NCI-H187 (cell line): ENCODE measurements at places on chromosomes 2 and 18.
A peak's percentile ranks its signal among the peaks of the same experiment; 100 is the strongest.

DNA sequence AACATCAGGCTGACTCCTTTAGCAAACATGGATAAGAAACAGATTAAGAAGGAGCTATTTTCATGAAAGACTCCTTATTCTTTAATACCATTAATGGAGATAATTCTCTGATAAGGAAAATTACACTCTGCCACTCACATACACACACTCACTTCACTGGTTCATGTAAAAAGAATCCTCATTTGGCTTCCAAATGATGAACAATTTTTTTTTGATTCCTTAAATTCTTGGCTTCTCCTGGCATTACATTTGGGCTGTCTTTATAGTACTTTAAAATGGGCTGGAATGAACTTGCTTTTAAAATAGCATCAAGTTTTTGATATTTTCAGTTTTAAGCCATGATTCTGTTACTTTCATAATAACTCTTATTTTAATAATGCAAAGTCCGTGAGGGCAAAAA, 328.6 kb downstream of the SLC8A1 start:
- DNase-seq, result no peak

DNA sequence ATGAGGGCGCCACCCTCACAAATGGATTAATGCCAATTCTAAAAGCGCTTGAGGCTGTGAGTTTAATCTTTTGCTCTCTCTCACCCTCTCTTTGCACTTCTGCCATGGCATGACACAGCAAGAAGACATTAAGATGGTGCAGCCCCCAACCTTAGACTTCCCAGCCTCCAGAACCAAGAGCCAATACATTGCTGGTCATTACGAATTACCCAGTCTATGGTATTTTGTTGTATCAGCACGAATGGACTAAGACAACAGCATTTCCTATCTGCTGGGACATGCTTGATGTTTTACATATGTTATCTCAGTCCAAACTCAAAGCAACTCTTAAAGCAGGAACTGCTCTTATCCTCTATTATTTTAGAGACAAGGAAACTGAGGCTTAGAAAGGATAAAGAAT, 222.9 kb downstream of the STK39 start:
- DNase-seq, result no peak

- no peak for DNase-seq
Measured at GRCh38 chr2:61288070-61288841, 126.3 kb downstream of the C2orf74 start.

- DNase-seq, result peak; percentile 18
Measured at GRCh38 chr2:51710222-51710621, 678.3 kb upstream of the NRXN1 start.

- DNase-seq, result no peak
Measured at GRCh38 chr2:188979187-188980114, 5.3 kb downstream of the COL3A1 start.

- no peak for DNase-seq
Measured at GRCh38 chr2:241559323-241560161, 997 bp downstream of the BOK start.

GRCh38 chr2:39755466-39755865, 23.6 kb downstream of the THUMPD2 start:
- DNase-seq, result no peak

DNA sequence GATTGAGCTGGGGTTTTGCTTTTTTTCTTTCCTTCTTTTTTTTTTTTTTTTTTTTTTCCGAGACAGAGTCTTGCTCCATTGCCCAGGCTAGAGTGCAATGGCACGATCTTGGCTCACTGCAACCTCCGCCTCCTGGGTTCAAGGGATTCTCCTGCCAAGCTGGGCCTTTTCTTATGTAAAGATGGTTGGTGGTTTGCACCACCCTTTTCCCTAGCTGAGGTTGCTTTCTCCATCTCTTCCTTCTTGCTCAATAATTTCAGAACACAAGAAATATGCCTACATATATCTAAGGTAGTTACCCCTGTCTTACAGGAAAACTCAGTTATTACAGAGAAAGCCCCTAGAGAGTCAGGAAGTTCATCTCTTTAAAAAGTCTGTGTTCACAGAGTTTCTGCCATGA, 7.0 kb downstream of the TTC39C start:
- no peak for DNase-seq

DNA sequence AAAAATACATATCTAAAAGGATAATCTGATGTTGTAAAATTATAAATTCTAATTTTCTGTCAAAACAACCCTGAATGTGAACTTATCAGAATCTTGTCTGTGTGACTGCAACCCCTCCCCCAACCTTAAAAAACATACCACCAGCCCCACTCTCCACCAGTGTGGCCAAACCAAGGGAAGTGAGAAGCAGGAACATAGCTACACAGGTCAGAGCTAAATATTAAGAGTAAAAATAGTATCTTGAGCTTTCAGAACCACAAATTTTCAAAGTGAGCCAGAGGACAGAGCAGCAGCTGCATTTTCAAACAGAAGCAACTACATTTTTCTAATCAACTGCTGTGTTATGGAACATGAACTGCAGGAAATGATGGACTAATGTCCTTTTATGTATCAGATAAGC, 156.7 kb downstream of the SLC4A10 start:
- DNase-seq, result no peak

- DNase-seq, result no peak
Measured at GRCh38 chr2:135694711-135695110, 46.9 kb upstream of the UBXN4 start.

- DNase-seq, result no peak
Measured at GRCh38 chr2:173044686-173045085, 31.0 kb upstream of the MAP3K20 start.

DNA sequence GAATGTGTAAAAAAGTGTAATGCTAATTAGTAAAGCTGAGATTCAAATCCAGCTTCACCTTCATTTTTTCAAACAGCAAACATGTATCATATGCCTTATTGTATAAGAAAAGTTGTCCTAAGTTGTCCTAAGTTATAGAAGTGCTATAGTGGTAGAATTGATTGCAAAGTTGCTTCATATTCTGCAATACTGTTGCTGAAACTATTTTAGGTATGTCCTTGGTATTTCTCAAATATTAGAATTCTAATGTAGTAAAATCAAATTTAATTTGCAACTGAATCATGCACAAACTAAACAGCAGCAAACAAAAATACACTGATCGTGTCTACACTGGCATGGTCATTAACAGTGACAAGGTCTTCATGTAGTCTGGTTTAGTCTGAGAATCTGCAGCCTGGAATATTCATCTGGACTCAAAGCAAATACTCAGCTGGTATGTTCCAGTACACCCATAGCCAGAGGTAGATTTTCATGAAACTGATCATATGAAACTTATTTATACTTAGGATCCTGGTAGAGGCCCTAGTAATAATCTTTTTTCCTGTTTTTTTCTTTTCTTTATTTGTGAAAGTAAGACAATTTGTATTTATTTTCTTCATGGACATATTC, 555.6 kb upstream of the ZEB2 start:
- DNase-seq, result no peak

DNA sequence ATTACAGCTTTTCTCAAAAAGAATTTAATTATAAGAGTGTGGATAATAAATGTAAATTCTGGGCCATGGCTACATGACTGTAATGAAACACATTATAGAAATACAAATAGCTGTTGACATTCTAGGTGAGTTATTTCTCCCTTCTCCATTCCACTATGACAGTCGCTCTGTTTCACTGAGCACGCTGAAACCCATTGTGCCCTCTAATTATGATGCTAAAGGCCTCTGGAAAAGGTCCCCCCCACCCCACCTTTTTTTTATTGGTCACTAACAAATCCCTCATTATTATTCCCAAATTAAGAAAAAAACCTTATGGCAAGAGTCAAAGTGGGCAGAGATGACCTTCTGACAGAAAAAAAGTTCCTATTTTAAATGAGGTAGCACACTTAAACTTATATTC, 285.0 kb upstream of the SIX3 start:
- no peak for DNase-seq

GRCh38 chr2:23681356-23682140, 245.4 kb downstream of the ATAD2B start:
- DNase-seq, result no peak

- DNase-seq, result no peak
Measured at GRCh38 chr18:58851856-58852255, 12.8 kb upstream of the ZNF532 start.

GRCh38 chr2:7692657-7693161, 775.5 kb downstream of the RNF144A start:
- DNase-seq, result no peak

DNA sequence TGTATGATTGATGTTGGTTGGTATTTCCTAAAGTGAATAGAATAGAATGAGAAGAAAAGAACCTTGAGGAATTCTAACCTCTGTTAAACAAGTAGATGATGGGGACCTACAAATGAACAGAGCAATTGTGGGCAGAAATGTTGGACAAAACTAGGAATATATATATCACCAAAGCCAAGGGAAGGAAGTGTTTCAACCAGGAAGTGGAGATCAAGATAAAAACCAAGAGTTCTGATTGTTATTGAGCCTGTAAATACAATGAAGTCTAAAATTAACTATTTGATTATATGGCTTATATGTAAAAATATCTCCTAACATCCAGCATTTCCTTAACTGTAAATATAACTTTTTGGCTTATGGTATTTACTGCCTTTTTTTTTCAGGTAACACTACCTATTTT, 730.0 kb downstream of the SOCS6 start:
- DNase-seq, result no peak

DNA sequence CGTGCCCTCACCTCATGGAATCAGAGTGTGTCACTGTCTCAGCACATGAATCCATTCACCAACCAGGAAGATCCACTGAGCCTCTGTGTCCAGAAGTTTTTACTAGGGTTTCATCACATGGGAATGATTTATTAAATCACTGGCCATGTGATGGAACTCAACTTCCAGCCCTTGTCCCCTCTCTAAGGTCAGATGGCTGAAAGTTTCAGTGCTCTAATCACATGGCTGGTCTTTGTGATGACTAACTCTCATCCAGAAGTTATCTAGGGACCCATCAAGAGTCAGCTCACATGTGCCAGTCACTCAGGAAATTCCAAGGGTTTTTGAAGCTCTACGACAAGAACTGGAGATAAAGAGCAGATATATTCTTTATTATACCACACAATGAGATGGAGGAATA, 140.5 kb upstream of the GYPC start:
- DNase-seq, result no peak

- DNase-seq, result peak; percentile 9
Measured at GRCh38 chr2:84022810-84023431, 436.2 kb downstream of the SUCLG1 start.

DNA sequence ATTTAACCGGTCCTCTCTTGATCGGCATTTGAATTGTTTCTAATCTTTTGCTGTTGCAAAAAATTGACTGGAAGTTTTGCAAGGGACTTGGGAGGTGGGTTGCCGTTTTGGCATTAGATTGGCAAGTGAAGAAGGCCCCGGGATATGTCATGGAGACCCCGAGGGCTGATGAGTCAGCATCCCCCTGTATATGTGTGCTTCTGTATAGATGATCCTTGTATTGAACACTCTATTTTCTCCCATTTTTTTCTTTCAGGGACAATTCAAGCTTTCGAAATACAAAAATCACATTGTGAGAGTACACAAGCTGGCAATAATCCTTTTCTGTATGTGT, 30.1 kb downstream of the EIF4E2 start:
- DNase-seq, result no peak

GRCh38 chr2:10047616-10048500, 4.5 kb downstream of the KLF11 start:
- DNase-seq, result no peak

DNA sequence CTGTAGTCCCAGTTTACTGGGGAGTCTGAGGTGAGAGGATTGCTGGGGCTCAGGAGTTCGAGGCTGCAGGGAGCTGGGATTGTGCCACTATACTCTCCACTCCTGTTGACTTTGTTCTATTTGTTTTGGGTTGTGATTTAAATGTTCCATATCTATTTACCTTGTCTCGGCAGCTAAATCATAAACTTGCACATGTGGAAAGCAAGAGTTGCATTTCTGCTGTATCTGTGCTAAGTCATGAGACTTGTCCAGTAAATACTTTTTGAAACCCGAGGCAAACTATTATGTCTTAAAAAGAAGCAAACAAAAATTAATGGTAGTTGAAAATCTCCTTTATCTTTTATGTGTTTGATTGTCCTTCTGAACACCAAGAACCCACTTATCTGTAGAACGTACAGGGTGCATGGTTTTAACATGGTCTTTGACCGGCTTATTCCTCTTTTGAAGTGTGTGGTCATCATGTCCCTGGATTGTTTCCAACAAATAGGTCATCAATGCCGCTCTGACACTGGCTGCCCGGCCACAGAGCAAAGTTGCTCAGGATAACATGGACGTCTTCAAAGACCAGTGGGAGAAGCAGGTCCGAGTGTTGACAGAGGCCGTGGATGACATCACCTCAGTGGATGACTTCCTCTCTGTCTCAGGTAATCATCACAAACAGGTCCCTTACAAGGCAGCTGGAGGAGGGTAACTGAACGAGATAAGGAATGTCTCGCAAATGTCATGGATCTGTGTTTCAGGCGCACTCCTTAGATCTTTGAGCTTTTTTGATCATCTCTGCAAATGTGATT, 241.1 kb upstream of the LRRTM1 start:
- DNase-seq, result no peak

GRCh38 chr2:236872015-236872414, 213.7 kb upstream of the COPS8 start:
- no peak for DNase-seq

- DNase-seq, result no peak
Measured at GRCh38 chr2:159249990-159250715, 36.4 kb downstream of the WDSUB1 start.

DNA sequence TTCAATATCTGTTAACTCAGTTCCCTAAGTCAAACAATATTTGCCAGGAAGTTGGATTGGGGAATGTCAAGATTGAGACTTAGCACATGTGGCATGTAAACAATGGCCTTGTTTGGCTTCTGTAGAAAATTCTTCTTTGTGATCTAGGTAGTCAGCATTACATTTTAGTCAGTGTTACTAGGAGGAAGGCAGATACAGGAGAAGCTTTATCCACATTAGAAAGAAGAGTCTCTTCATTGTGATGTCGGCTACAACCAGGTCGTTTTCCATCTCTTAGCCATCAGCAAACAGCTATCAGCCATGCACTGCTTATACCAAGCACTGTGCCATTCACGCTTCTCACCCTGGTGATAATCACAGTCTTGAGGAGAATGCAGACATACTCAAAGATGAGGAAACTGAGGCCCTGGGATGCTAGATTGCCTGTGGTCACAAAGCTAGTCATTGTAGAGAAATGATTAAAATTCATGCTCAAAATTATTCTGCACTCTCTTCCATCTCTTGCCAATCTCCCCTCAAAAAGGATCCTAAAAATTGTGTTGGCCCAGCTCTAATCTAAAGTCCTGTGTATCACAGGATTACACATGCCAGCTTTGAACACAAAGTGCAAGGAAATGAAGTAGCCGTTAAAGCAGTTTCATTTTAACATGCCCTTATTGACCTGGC, 3.2 kb downstream of the GALNT5 start:
- DNase-seq, result no peak

- DNase-seq, result no peak
Measured at GRCh38 chr2:52077159-52077558, 1045.2 kb upstream of the NRXN1 start.

- DNase-seq, result no peak
Measured at GRCh38 chr2:167504061-167504460, 615.8 kb downstream of the XIRP2 start.

- DNase-seq, result no peak
Measured at GRCh38 chr2:224570328-224570993, 14.7 kb downstream of the CUL3 start.
